ENCODE measurements at places on chromosomes 3 and 15. TPM values are rescaled to one million over a fixed set of nuclear protein-coding genes. Genes with fewer than 3 reads are reported as not detected.

The RPP14 gene
- total RNA-seq, result 9.9 TPM

The GLDN gene
- total RNA-seq, result 4.6 TPM

The IL17RB gene
- total RNA-seq, result 1.7 TPM

The TXNRD3 gene
- 7.4 TPM for total RNA-seq

The CCR4 gene
- total RNA-seq, result 0.29 TPM

The SLC22A13 gene
- total RNA-seq, result not detected

DNA sequence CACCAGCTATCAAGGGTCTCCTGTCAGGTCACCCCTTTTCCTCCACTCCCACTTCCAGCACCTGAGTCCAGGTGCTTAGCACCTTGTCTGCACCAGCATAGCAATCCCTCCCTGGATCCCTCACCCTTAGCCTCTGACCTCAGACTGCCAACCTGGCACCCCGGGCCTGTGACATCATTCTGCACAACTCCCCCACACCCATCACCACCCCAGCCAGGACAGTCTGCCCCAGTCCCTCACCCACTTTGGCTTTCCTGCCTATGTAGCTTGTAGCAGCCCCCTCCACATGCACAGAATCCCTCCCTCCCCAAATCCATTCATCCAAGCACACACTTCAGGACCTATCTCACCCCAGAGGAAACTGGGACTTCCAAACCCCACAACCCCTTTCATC is 819 bp upstream of the PLXNB1 start:
- no peak for DNase-seq

DNA sequence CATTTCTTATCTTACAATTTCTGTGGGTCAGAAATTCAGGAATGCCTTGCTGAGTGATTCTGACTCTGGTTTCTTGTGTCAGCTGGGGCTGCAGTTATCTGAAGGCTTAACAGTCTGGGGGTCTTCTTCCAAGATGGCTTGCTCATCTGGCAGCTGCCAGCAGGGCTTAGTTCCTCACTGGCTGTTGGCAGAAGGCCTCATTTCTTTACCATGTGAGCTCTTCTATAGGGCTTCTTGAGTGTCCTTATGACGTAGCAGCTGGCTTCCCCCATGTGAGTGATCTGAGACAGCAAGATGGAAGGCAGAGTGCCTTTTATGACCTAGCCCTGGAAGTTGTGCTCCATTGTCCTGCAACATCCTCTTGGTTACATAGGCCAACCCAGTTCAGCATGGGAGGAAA is 82.0 kb upstream of the PDZRN3 start:
- DNase-seq, result no peak

DNA sequence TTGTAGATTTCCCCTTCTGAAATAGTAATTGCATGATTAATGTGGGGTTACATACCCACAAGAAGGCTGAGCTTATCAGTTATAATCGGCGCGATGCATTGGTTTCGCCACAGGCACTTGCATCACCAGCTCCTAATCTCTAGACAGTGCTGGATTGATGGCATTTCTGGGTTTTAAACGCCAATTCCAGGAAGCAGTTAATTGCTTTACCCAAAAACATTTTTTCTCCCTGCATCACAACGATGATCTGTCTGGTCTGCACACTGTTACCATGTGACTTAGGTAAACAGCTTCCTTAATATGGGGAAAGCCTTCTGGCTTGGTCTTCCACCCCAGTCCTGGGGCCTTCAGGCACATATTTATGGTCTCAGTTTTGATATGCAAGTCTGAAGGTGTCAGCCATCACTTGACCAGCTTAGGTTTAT is 70.0 kb upstream of the HEG1 start:
- no peak for DNase-seq

DNA sequence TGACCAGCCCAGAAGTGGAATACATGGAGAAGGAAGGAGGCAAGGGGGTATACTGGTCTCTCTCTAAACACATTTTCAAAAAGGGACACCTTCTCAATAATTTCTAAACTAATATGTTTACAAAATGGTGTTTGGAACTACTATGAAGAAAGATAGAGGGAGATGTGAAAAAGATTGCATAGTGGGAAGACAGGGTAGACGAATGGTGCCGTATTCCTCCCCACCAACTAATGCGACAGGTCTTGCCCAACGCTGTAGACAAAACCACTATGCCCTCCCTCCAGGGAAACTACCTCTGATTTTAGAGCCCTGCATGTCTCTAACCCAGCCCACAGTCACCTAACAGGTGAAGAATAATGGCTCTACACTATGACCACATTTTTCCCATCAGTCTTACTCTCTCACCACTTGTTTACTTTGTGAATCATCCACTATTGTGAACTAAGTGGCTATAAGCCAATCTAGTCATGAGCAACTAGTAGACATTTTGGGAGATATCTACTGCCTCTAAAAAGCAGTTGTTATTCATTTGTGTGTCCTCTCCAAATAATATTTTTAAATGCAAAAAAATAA is 108.2 kb upstream of the UBE2E2 start:
- DNase-seq, result no peak

DNA sequence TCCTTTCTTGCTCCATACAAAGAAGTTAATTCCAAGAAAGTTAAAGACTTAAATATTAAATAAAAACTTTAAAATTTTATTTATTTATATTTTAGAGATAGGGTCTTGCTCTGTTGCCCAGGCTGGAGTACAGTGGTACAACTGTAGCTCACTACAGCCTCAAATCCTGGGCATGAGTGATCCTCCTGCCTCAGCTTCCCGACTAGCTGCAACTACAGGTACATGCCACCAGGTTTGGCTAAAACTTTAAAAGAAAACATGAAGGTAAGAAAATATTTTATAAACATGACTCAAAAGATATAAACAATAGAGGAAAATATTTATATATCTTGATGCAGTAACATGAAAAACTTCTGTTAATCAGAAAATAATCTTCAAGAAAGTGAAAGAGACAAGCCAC is 33.2 kb downstream of the ADIPOQ start:
- no peak for DNase-seq

GRCh38 chr3:192578729-192579128 is 148.6 kb downstream of the FGF12 start:
- no peak for DNase-seq

DNA sequence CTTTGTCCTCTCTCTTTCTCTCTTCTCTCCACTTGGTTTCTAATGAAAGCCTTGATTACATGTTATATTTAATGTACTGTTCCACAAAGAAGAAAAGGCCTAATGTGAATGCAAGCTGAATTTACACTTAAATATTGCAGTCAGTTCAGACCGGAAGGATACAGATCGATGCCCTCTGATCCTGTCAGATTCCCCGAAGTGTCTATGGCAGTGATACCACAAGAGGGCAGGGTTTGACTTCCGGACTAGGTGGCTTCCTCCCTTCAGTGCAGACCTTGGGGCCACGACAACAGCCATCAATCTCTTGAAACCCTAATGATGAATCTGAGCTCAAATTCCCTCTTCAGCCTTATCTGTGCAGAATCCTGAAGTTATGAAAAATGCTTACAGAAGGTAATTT is 29.5 kb downstream of the AGTR1 start:
- no peak for DNase-seq

DNA sequence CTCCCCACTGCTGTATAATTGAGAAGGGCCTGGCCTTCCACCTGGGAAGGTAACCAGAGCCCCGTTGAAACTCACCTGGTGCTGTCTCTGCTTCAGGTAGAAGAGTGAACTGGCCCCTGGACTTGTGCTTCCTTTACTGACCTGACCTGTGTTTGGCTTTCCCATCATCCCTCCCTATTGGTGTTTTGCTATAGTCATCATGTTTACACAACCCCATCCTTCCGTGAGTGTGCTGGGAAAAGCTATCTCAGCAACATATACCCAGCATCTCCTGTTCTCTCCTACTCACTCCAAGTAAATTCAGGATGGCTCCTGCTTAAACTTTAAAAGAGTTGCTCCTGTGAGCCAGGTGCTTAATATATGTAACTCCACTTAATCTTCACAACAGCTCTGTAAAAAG is 77.2 kb upstream of the TSC22D2 start:
- DNase-seq, result no peak

DNA sequence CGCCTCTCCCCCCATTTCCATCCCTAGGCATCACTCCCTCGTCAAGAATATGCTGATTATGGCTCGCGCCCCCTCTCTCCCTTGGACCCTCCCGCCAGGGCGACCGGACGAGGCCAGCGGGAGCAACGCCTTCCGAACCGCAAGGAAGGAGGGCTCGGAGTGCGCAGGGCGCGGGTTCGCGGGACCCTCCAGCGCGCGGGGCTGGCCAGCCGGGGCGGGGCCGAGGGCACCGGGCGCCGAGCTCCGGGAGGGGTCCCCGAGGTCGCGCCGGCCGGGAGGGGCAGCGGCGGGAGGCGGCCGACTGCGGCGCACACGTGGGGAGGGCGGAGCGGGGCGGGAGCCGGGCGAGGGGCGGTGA is 483 bp downstream of the EHD4 start:
- peak; percentile 72 for DNase-seq

DNA sequence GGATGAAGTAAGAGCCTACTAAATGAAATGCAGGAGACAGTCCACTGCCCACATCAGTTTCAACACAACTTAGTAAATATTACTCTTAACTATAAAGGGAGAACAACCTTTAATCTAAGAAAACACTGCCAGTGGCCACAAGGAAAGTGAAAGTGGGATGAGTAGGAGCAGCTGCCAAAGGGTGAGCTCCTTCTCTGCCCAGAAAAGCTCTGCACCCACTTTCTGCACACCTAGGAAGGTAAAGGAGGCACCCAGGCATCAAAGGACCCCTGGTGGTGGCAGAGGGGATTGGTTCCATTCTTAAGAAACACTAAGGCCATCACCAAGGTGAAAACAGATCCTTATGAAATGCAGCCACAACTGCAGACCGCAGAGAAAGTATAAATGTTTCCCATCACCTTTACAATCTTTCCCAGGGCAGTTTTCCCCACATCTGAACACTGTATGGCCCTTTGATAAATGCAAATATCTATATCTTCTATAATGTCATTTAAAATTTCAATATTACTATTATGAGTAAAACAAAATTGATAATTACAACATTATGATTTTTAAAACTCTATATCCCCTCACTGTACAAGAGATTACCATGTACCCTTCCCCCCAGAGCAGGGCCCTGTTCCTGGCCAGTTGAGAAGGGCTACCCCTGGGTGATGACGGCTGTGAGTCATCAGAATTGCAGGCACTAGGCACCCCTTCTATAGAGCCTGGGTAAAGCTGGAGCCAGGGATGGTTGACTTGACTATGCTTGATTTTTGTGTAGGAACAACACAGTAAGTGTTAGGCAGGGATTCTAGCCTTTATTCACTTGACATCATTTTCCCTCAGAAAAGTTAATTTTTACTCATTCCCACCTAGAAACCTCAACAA is 92.0 kb downstream of the SNRK start:
- DNase-seq, result peak; percentile 55

- DNase-seq, result no peak
These were observed 18.5 kb downstream of the PAK2 start for GRCh38 chr3:196757876-196758739.

GRCh38 chr3:156760333-156760732 is 65.8 kb upstream of the LEKR1 start:
- no peak for DNase-seq

DNA sequence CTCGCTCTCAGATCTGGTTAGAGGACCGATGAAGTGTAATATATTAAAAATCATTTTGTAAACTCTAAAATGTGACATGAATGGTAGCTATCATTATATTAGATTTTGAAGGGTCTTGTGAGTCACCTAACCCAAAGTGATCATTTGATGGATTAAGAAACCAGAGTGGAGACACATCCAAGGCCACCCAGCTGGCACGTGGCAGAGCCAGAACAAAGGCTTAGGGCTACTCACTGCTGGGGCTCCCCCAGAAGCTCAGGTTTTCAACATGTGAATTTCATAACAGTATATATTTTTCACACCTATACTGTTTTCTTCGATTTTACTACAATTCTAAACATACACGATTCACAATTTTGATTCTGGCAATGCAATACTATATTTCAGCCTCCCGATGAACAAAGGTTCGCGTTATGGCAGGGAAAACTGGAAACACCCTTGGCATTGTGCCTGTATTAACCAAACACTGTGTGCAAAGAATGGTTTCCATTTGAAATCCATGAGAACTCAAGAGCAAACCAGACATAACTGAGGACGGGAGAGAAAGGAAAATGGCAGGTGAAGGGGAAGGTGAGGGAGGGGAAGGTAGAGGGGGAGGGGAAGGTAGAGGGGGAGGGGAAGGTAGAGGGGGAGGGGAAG is 88.9 kb downstream of the ADAMTS17 start:
- no peak for DNase-seq

Measured in suprapubic skin (tissue), 4 donors.